ENCODE measurements at places on chromosomes 2 and 18.
A peak's percentile ranks its signal among the peaks of the same experiment; 100 is the strongest.

GRCh38 chr2:171703574-171704347 lies 16.5 kb downstream of the DYNC1I2 start:
- DNase-seq = no peak

DNA sequence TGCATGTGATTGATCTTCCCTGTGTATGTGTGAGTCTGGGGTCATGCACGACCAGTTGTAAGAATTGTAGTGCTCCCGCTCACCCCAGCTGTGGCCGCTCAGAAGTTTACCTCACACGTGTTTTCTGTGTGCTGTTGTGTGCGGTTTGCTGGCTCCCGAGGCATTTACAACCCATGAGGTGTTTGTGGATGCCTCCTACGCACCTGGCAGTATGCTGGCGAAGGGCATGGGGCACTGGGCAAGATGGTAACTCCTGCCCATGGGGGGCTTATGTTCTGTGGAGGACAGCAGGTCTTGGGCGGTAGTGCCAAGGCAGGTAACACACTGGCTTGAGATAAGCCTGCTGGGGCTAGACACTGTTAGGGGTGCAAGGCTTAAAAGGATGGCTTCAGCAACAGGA lies 102.6 kb upstream of the HS6ST1 start:
- DNase-seq = peak; percentile 28

GRCh38 chr2:100064592-100065428 lies 77.6 kb downstream of the AFF3 start:
- no peak for DNase-seq

GRCh38 chr2:68235090-68235489 lies 17.2 kb downstream of the PPP3R1 start:
- DNase-seq = no peak

GRCh38 chr2:217919781-217920351 lies 82.9 kb downstream of the TNS1 start:
- no peak for DNase-seq

- DNase-seq = no peak
These were observed 79.6 kb downstream of the TCF7L1 start for GRCh38 chr2:85212841-85213240.

GRCh38 chr2:9463698-9464034 lies 10.7 kb upstream of the IAH1 start:
- no peak for DNase-seq

DNA sequence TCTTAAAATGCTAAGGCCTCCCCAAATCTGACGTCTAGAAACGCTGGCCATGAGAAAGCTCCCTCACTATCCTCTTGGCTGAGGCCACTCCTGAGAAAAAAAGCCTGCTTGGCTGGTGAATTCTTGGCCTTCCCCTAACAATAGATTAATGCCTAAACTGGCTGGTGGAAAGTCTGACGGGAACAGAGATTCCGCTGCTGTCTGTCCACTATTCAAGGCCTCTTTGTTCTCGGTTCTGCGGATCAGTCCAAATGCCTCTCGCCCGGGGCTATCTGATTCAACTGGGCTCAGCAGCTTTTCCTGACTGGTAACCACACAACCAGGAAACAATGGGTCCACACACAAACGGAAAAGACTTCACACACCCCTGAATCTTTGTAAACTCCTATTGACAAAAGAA lies 27.2 kb downstream of the PXDN start:
- DNase-seq = no peak

DNA sequence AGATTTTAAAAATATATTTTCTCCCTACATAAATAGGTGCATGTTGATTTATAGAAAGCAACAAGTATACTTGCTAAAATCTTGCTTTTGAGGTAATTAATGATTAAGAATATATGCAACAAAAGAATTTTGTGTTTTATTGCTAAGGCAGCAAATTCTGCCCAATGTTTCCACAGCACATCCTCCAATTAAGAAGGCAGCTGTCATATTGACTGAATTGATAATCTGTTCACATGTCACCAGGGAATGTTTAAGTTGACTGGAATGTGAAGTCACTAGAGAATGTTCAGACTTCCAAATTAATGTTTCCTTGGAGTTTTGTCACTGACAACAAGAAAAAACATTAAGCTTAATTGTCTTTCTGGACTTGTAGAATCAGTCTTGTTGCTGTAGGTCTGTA lies 1602.7 kb upstream of the SLC39A10 start:
- DNase-seq = no peak

GRCh38 chr2:80519699-80520291 lies 215.2 kb upstream of the LRRTM1 start:
- no peak for DNase-seq

- no peak for DNase-seq
These were observed 36.2 kb upstream of the IGFBP2 start for GRCh38 chr2:216596980-216597509.

DNA sequence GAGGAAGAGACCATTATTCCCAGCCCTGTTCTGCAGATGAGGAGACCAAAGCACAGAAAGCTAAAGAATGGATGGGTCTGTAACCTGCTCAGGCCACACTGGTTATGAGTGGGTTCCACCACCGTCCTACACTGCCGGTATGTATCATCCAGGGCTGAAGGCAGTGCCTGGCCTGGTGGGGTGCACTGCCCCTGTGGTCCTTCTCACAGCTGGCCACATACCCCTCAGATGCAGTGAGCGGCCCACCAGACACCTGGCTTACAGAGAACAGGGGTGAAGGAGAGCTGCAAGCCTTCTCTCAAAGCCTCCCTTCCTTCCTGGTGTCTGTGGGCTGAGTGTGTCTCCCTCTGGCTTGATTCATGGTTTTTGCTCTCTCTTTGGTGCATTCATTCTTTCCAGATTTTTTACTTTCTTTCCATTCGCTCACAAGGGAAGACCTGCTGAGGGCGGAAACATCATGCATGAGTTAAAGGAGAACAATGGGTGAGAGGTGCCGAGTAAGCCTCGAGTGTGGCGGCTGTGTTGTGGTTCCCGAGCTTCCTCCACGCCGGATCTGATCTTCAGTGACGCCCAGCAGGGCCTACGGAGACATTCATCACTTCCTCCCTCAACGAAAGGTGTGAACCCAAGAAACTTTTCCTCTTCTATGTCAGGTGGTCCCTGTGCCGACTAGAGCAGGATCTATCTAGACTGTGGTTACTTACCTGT lies 62.1 kb upstream of the REL start:
- peak; percentile 88 for DNase-seq

- no peak for DNase-seq
These were observed 49.3 kb downstream of the DSEL start for GRCh38 chr18:67467188-67467587.

DNA sequence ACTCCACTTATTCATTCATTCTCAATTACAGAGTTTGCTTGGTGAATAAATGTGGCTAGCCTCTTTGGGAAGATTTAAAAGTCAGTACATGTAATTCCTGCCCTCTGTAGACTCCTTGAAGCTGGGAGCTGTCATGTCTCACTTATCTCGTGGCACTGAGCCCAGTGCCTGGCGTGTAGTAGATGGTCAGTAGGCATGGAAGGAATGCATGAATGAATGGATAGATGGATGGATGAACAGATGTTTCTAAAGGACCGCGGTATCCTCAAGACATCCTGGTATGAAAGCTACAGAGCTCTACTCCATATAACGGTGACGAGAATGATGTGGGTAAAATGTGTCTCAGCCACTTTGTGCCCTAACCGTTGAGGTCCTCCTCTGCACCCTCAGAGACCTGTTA lies 83.0 kb downstream of the MARCO start:
- no peak for DNase-seq

- DNase-seq = no peak
These were observed 58.7 kb upstream of the ACTR3 start for GRCh38 chr2:113831161-113831560.

DNA sequence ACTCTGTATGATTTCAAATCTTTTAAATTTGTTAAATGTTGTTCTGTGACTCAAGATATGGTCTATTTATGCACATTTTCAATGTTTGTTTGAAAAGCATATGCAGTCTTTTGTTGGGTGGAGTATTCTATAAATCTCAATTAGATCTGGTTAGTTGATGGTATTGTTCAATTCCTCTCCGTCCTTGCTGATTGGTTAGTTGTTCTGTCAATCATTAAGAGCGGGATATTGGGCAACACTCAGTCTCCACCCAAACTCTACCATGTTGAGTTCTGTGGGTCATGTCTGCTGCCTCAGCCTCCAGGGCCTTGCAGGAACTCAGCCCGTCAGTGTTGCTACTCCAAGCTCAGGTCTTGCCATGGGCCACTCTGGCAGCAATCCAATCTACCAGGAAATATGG lies 118.9 kb downstream of the VWA3B start:
- no peak for DNase-seq

DNA sequence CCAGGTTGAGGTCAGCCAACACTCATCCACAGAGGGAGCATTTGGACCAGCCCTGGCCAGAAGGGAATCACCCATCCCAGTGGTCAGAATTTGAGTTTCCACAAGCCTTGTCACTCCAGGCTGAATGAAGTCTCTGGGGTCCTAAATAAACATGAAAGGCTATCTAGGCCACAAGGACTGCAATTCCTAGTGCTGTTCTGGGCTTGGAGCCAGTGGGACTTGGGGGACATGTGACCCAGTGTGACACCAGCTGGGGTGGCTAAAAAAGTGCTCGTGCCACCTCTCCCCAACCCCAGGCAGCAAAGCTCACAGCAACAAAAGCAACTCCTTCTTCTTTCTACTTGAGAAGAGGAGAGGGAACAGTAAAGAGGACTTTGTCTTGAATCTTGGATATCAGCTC lies 91.7 kb downstream of the MDH1 start:
- no peak for DNase-seq

DNA sequence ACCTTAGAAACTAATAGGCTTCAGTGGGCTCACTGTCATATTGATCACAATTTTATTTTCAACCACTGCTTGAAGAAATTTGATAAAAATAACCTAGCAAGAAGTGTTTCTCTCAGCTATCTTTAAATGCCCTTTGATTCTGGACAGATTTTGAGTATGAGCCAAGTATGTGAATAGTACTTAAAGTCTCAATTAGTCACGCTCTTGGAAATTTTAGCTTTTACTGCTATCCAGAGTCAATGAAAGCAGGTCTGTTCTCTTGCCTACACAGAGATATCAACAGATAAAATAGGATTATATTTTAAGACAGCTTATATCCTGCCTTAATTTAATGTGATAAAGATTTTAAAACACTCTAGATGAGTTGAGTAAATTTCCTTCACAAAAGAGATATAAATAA lies 337.3 kb downstream of the CBLN2 start:
- no peak for DNase-seq

- DNase-seq = peak; percentile 64
These were observed 779 bp downstream of the DGKD start for GRCh38 chr2:233354971-233355574.

- DNase-seq = peak; percentile 23
These were observed 206.9 kb downstream of the TNS1 start for GRCh38 chr2:217795706-217796465.

DNA sequence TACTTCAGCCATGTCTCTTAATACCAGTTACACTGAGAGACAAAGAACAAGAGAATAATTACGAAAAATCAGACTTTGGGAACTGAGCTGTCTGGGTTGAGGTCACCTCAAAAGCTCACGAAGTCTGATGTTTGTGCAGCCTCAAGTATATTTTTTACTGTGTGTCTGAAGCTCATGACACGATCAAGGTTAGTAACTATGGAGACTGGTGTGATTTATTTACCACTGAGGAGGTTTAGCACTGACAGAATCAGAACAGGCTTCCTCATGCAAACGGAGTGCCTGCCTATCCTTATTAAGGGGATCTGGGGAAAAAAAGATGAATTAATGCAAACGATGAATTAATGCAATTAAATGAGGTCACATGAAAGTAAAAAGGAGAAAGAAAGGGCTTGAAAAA lies 61.1 kb upstream of the RAPH1 start:
- DNase-seq = no peak

Data from activated CD8-positive, alpha-beta memory T cell treated with anti-CD3 and anti-CD28 coated beads, Interleukin-2, amount 50 U/mL, for 48 hours (primary cell).